ENCODE measurements at places on chromosomes 6 and 20.
A peak's percentile ranks its signal among the peaks of the same experiment; 100 is the strongest.

GRCh38 chr6:110938171-110938570, 20.3 kb upstream of the GTF3C6 start:
- no peak for DNase-seq

DNA sequence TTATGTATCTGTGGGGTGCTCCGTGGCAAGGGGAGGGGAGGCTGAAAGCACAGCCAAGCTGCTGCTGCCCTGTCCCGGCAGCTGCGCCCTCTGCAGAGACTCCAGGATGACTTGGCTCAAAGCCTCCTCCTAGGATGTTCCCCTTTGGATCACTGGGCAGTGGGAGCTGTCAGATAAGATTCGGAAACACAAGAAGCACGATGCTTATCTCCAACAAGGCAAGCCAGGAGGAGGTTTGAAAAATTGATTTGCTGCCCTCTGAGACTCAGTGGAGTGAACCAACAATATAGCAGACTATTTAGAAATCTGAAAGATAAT, 776.4 kb downstream of the C6orf118 start:
- no peak for DNase-seq

DNA sequence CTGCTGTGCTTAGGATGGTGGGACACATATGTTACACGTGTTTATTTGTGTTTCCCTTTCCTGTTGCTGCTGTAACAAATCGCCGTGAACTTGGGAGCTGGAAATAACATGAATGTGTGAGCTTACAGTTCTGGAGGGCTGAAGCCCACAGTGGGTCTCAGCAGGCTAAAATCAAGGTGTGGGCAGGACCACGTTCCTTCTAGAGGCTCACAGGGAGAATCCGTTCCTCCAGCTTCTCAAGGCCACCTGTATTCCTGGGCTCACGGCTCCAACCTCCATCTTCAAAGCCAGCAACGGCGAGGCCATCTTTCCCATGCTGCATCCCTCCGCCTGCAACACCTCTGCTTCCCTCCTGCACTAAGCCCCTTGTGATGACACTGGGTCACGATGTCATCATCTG, 27.4 kb upstream of the PTGIS start:
- no peak for DNase-seq

DNA sequence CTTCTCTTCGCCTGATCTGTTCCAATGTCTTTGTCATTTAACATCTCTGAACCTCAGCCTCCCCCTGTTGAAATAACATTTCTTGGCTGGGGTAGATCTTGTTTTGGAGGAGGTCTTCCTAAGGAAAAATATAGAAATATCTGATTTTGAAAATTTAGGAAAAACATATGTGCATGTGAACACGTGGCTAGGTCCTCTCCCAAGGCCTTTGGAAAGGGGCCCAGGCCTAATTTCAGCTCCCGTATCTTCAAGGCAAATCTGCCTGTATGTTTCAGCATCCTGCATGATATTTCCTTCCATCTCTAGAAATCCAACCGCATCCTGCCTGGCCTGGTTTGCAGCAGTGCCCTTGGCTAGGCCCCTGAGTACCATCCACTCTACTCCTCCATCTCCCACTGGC, 261.2 kb downstream of the PHACTR1 start:
- no peak for DNase-seq

- no peak for DNase-seq
Measured at GRCh38 chr6:1586256-1586655, 23.5 kb upstream of the FOXC1 start.

- no peak for DNase-seq
Measured at GRCh38 chr6:108435391-108435790, 125.3 kb upstream of the FOXO3 start.

- DNase-seq = no peak
Measured at GRCh38 chr6:26275663-26276062, 89.3 kb upstream of the BTN3A2 start.

DNA sequence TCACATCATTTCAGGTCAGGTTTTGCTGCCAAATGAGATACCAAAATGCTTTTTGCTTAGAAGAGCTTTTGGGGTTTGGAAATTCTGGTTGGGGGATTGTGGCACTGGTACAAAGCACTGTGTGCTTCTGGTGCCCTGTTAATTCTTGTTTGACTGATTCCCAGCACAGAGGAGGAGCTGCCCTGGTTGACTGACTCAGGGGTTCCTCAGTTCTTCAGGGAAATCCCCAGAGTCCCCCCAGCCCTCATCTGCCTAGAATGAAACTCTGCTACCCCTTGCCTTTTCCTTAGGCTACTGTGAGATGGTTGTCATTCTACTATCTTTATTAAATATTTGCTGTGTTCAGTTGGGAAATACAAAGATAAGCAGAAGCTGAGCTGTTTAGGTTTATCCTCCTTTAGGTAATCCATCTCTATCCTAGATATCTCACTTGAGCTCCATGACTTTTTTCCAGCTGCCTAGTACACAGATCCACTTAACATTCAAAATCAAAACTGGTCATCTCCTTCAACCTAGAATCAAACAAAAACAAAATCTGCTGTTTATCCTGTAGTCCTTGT, 24.9 kb upstream of the TSPYL1 start:
- DNase-seq = no peak

- DNase-seq = no peak
Measured at GRCh38 chr6:87588756-87589407, 905 bp downstream of the RARS2 start.

DNA sequence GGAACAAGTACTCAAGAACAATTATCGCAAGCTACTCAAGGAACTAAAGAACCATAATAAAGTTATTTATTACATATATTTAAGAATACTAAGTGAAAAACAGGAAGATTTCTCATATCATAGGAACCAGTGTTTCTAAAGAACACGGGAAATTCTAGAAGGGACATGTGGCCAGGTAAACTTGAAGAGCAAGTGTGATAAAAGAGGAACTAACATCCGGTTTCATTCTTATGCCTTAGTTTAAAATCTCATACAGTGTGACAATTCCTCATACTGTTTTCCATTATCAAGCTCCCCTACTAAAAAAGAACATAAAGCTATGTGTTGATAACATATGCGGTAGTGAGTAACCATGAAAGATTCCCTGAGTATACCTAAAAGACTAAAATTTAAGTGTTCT, 163.5 kb upstream of the SHLD1 start:
- no peak for DNase-seq

- no peak for DNase-seq
Measured at GRCh38 chr6:161228096-161228495, 45.8 kb downstream of the AGPAT4 start.

GRCh38 chr6:137230547-137230946, 11.4 kb upstream of the IFNGR1 start:
- DNase-seq = no peak

- DNase-seq = no peak
Measured at GRCh38 chr6:156848123-156848522, 70.9 kb downstream of the ARID1B start.

DNA sequence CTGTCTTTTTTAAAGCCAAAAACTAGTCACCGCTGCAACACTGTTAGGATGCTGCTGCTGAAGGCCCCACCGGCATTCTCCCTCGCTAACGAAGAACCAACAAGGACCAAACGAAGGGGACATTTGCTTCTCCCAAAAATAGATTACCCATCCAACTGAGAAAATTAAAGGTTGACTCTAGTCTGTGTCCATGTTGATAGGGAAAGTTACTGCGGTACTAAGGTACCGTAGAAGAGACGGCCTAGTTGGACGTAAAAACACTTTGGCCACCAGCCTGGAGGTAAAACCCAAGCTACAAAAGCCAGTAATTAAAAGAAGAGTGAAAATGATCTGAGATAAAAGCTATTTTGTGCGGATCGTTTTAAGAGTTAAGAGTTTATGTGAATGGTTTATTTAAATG, 11.8 kb upstream of the FOXF2 start:
- DNase-seq = no peak

GRCh38 chr20:45508068-45508886, 7.1 kb downstream of the SPINT3 start:
- DNase-seq = peak; percentile 19

DNA sequence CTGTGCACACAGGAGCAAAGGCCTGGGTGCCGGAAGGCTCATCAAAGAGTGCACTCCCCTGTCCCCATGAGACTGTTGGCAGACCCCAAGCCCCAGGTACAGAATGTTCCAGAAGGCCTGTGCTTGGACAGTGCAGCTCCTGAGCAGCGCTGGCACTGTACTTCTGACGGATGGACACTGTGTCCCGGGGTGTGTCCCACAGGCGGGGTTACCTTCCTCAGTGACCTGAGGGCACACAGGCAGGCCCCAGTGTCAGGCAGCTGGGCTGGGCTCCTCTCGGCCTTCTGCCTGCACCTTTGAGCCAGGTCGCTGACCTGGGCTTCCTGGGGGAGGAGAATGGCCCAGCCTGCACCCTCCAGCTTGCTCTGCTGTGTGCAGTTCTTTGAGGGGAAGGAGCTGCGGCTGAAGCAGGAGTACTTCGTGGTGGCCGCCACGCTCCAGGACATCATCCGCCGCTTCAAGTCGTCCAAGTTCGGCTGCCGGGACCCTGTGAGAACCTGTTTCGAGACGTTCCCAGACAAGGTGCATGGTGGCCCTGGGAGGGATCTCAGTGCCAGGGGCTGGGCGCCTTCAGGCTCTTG, 30.1 kb downstream of the PYGB start:
- no peak for DNase-seq

DNA sequence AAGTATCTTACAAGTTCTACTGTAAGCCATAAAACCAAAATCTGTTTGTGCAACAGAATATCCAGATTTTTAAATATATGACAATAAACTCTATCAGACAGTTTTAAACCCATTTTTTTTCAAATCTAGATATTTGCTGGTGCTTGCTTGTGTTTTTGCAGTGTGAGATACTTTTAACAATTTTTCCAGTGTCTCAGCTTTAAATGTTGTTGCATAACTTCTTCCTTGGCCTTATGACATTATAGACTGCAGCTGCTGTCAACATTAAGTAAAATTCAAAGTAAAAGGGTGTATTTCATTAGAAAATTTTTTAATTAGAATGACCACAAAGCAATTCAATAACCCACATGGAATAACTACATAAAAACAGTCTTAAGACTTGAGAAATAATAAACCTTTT, 139.5 kb downstream of the PTPRK start:
- DNase-seq = no peak

- DNase-seq = no peak
Measured at GRCh38 chr6:51494342-51494741, 593.1 kb downstream of the PKHD1 start.
